ENCODE measurements at places on chromosomes 1 and 21.

DNA sequence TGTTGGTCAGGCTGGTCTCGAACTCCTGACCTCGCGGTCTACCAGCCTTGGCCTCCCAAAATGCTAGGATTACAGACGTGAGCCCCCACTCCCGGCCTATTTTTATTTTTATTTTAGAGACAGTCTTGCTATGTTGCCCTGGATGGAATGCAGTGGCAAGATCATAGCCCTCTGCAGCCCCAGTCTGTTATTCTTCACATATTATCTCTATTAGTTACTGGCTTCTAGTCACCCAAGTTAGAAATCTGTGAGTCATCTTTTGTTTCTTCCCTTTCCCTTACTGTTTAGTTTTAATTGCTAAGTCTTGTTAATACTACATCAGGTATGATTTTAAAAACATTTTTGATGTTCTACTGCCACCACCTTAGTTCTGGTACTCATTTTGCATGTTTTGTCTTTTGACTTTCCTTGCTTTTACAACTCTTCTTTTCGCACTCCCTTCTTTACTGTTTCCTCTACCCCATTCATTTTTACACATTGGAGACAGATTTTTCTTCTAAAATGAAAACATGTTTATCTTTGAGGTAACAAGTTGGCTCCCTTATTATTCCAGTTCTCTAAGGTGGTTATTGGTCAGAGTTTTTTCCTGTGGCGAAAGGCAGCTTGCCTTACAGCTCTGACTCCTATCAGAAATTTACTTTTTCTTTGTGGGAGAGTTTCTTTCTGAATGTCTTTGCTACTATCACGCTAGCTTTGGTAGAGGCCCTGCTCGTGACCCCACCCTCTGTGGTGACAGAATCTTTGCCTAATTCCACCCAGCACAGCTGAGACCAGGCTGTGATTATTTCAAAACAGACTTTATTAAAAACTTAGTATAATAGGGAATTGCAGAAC, 19.5 kb downstream of the ZMYM4 start:
- DNase-seq: no peak

GRCh38 chr1:86119214-86119764, 37.3 kb downstream of the COL24A1 start:
- no peak for DNase-seq

DNA sequence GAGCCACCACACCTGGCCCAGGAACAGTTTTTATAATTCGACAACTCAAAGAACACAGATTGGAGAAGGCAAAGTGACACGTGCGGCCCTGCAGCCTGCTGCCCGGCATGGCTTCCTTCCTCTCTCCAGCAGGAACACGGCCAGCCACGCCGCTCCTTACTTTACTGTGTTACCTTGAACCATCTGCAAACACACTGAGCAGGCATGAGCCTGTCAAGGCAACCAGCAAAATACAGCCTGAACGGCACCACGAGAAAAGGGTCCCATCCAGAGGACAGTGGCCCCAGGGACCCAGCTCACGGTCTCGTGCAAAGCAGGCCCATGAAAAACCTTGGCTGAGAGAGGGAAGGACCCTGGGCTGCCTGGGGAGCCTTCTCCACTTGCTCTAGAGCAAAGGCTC, 38.8 kb downstream of the NPHP4 start:
- no peak for DNase-seq

DNA sequence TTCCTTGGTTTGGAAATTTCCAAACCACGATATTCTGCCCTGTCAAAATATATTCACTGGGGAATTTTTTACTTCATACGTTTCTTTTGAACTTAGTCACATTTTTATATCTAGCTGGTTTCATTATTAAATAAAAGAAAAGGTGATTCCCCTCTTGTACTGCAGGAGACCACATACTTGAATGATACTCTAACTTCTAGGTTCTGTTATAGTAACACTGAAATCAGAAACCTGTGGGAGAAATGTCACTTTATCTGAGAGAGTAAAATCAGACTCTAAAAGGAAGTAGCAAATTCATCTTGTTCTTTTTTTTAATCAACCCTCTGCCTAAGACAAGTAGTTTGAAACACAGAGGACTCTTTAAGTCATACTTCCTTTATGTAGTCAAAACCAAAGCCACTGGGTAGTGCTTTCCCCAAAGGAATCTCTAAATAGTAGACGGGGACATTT, 34.4 kb downstream of the MRPL39 start:
- DNase-seq: no peak

DNA sequence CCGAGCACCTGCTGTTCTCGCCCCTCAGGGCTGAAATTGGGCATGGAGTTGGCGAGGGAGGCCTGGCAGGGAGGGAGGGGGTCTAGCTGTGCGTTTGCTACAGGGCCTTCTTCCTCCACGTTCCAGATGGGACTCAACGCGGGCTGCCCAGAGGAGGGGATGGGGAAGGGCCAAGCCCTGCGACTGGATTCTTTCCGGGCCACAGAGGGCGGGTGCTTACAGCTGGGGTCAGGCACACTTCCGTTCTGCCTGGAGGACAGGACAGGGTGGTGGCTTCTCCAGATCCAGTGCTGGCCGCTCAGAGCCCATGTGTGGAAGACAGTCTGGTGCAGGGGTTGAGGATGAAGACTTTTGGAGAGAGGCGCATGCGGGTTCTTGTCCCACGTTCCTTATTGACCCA, 90.0 kb downstream of the EDEM3 start:
- no peak for DNase-seq

All from vagina (tissue), 2 donors.